GOT3 (cell line): ENCODE measurements at places on chromosomes 7 and 10.

- DNase-seq, result no peak
These were observed 10.3 kb upstream of the CALML5 start for GRCh38 chr10:5509691-5510090.

- no peak for DNase-seq
These were observed 315.5 kb downstream of the MAGI2 start for GRCh38 chr7:79137942-79138341.

GRCh38 chr7:150778014-150778737 lies 22.0 kb downstream of the TMEM176B start:
- DNase-seq, result no peak

GRCh38 chr7:128710481-128710880 lies 28.7 kb upstream of the CALU start:
- no peak for DNase-seq

DNA sequence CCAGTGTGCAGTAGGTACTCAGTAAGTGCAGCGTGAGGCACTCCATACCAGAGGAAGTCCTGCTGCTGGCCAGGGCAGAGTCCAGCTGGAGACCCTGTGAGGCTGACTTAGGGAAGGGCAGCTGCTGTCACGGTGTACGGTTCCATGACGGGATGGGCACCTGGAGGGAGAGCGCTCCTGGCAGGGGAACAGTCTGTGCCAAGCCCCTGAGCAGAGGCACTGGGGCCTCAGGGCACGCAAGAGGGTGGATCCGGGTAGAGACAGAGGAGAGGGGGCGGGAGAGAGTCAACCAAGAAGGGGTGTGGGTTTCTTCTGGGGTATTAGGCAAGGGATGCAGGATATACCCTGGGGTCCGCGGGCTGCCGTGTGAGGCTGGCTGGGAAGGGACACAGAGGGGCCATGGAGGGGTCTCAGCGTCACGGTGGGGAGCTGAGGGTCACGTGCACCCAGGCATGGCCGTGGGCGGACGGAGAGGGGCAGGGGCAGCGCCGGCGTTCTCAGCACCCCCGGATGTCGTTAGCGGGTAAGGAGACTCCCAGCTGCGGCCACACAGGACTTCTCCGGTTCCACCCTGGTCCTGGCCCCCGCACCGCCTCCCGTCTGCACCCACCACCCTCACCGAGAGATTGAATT lies 70.5 kb downstream of the MICALL2 start:
- no peak for DNase-seq

GRCh38 chr7:101235050-101235449 lies 2.6 kb downstream of the CLDN15 start:
- no peak for DNase-seq

GRCh38 chr7:155378959-155379871 lies 78.7 kb upstream of the EN2 start:
- DNase-seq, result no peak

DNA sequence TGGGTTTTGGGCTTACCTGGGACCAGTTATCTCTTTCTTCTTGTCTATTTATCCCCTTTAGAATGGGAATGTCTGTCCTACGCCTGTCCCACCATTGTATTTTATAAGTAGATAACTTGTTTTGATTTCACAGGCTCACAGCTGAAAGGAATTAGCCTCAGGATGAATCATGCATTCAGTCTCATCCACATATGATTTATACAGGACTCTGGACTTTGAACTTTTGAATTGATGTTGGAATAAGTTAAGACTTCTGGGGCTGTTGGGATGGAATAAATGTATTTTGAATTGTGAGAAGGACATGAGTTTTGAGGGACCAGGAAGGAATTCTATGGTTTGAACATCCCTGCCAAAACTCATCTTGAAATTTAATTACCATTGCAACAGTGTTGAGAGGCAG lies 112.6 kb downstream of the AMPH start:
- DNase-seq, result no peak
